Mesothelial cell of epicardium (in vitro differentiated cells): ENCODE measurements at places on chromosomes 5 and 9. TPM values are rescaled to one million over a fixed set of nuclear protein-coding genes. Genes with fewer than 3 reads are reported as not detected.

The ELOVL7 gene
- 8.6 to 9.4 TPM (median 9.2 TPM) in 3 replicates for total RNA-seq

The NR5A1 gene
- 0.25 TPM in 1 of 3 replicates, not detected in the others for total RNA-seq

The IQGAP2 gene
- 13.9 to 16.0 TPM (median 15.2 TPM) in 3 replicates for total RNA-seq

The HRCT1 gene
- 0.72 to 1.2 TPM (median 1.0 TPM) in 3 replicates for total RNA-seq

The ZNF658 gene
- total RNA-seq: 6.0 to 7.0 TPM (median 6.4 TPM) in 3 replicates

The KCNIP1 gene
- total RNA-seq: 1.3 to 2.3 TPM (median 1.5 TPM) in 3 replicates

GRCh38 chr9:98867429-98868168, 60.1 kb downstream of the GALNT12 start:
- no peak for DNase-seq

GRCh38 chr9:134055981-134056461, 11.8 kb downstream of the BRD3 start:
- DNase-seq: no peak

GRCh38 chr5:151139015-151139414, 18.6 kb downstream of the ANXA6 start:
- DNase-seq: no peak

- no peak for DNase-seq
These were observed 74.3 kb downstream of the MUSK start for GRCh38 chr9:110742741-110743371.

GRCh38 chr5:1396293-1396816, 48.9 kb downstream of the SLC6A3 start:
- no peak for DNase-seq

DNA sequence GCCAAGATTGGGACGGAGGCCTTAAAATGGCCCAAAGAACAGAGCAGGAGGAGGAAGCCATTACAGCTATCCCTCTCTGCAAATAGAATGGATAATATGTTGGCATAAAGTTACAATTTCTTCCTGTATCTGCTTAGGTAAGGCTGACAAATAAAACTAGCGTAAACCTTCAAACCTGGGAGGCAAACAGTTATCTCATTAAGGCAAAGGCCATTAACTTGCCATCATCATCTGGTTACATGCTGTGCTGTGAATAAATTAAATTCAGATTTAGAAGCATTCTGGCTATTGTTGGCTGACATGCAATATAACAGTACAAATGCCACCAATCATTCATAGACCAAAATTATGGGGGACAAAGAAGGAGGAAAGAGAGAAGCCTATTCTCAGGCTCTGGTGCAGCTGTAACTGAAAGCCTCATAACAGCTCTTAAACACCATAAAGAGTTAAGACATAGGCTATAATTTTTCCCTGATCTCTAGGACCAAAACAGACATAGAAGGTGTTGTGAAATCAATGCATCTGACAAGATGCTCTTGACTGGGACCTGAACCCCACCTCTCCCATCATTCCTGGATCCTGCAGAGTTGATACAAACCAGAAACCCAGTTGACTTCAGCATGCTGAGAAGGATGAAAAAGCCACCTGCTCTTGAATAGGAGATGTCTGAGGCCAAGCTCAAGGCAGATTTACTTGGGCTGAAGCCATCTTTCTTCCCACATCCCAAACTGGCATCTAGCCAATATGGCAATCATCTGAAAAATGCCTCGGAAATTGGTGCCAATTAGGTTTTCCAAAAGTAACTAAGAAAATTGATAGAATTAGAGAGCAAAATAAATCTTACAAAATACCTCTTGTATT, 62.5 kb downstream of the PLCXD3 start:
- no peak for DNase-seq

DNA sequence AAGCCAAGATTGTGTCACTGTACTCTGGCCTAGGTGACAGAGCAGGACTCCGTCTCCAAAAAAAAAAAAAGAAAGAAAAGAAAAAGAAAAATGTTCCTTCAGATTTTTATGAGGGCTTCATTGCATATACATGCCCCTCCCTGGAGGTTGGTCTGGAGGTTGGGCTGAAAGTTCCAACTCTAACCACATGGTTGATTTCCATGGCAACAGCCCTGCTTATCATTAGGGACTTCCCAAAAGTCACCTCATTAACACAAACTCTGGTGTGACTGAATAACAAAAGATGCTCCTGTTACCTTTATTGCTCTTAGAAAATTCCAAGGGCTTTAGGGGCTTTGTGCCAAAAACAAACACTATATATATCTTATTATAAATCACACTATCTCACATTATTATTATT, 113.8 kb downstream of the TMC1 start:
- DNase-seq: no peak

DNA sequence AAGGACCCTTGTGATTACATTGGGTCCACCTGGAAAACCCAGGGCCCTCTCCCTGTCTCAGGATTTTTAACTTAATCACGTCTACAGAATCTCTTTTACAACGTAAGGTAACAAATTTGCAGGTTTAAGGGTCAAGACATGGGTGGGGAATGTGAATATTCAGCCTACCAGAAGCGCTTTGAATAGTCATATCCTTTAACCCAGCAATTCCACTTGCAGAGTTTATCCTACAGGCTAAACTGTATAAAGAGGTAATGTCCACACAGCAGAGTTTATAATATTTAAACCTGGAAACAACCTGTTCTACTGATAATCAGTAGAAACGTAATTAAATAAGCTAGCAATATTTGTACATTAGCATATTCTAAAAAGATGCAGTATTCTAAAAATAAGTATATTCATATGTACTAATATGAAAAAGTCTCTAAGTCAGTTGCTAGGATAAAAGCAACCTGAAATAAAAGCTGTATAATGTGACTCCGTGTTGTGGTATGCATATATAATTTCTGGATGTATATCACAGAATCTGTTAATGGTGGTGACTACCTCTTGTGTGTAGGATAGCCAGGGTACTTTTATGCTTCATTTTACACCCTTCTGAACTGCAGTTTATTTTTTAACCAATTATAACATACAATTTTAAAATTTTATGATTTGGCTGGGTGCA, 14.1 kb upstream of the NIPAL4 start:
- DNase-seq: no peak

- no peak for DNase-seq
These were observed 452.9 kb upstream of the ZNF608 start for GRCh38 chr5:125199373-125199772.
